CD4-positive, alpha-beta T cell treated with Interleukin-1 beta for 1 hour (primary cell): ENCODE measurements at places on chromosomes 1 and 21.

- DNase-seq = no peak
These were observed 36.3 kb downstream of the ARID4B start for GRCh38 chr1:235291599-235292091.

GRCh38 chr1:156807627-156808026 lies 9.0 kb downstream of the SH2D2A start:
- DNase-seq = no peak

GRCh38 chr1:52834798-52835197 lies 7.8 kb upstream of the ZYG11A start:
- DNase-seq = no peak

DNA sequence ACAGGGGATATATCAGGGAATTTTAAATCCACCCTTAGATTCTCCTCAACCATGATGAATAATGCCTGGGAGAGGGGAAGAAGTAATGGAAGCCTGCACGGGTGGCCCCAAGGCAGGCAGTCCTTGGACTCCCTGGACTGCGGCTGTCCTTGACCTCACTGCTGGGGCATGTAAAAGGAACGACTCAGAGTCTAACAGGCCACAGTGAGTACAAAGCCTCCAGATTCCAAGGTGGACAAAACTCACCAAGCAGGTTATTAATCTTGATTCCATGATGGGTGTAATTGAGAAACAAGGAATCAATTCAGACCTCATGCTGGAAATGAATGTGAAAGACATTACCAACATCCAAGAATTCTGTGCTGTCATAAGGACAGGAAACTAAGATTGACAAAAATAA lies 13.0 kb upstream of the ARHGAP29 start:
- no peak for DNase-seq

GRCh38 chr1:42822800-42823392 lies 5.7 kb upstream of the SVBP start:
- no peak for DNase-seq

DNA sequence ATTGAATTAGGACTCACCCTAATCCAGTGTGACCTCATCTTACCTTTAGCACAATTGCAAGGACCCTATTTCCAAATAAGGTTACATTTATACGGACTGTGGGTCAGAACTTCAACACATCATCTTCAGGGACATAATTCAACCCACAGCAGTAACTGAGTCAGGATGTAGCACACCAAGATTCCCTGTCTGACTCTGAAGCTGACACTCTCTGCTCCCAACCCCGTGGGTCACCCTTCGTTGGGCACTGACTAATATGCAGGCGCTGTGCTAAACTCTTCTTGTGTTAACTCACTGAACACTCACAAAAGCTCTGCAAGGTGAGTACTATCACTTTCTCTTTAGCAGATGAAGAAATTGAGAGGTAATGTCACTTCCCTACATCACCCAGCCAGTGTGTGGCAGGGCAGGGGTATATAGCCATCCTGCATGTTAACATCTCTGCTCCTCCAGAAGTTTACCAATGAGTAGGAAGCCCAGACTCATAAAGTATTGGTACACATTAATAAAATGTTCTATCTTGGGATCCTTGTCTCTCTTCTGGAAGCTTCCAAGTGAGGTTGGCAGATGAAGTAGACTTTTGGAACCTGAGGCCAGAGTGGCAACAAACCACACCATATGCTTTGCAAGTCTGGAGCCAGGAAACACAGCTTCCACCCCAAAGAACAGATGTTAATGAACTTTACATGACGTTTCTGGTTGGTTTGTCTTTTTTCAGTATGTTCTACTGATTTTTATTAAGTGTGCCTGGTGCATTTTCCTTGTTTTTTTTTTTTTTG lies 139.2 kb upstream of the KLHDC7A start:
- no peak for DNase-seq

DNA sequence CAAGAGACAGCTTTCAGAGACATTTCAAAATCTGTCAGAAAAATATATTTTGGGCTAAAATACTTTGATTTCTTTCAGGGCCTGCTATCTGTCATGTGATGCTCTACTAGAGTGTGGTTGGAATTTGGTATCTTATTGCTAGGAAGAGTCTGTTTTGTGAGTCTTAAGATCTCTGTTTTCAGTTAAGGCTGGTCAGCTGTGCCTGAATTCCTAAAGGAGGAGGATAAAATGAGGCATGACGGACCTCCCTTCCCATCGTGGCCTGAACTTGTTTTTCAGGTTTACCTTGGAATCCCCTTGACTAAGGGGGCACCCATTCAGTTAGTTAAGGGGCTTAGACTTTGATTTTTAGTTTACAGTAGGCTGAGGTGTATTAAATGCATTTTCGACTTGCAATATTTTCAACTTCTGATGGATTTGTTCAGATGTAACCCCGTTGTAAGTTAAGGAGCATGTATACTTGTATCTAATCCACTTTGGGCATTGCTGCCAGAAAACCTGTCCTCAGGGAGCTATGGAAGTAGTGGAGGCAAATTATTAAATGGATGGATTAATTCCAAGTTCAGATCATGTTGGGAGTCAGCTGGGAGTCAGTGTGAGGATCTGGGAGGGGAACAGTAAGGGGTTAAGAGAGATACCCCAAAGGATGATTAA lies 18.3 kb downstream of the CAPN2 start:
- DNase-seq = no peak

DNA sequence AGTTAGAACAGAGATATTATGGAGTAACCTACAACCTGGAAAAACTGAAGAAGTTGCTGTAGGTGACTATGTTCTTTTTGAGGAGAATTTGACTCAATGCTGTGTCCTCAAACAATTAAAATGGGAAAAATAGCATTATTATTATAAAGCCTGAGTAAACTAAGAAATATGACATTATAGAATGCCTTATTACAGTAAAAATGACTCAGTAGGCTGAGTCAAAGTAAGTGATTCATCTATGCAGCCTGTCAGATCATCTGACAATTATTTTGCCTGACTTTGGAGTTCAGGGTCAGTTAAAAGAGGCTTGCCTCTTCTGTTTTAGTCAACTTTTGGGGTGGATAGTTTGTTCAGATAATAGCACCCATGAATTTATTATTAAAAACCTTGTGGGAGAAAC lies 150.8 kb upstream of the PTGFR start:
- no peak for DNase-seq

- no peak for DNase-seq
These were observed 24.1 kb downstream of the KCNJ15 start for GRCh38 chr21:38280867-38281266.

DNA sequence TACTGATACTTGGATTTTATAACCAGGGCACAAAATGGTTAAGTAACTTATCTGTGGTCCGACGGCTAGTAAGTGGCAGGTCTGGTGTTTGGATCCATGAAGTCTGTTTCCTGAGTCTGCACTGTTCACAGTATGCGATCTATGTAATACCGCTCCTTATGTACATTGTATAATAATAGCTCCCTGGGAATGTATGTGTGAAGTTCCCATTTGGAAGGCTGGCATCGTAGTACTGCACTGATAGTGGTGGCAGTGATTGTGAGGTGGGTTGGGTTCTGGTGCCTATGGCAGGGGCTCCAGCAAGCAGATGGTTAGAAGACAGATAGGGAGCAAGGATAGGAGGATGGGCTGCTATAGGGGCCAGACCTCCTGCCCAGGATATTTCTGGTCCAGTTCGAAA lies 25.3 kb downstream of the ITSN1 start:
- no peak for DNase-seq

GRCh38 chr1:1285102-1285571 lies 4.9 kb downstream of the SCNN1D start:
- no peak for DNase-seq

DNA sequence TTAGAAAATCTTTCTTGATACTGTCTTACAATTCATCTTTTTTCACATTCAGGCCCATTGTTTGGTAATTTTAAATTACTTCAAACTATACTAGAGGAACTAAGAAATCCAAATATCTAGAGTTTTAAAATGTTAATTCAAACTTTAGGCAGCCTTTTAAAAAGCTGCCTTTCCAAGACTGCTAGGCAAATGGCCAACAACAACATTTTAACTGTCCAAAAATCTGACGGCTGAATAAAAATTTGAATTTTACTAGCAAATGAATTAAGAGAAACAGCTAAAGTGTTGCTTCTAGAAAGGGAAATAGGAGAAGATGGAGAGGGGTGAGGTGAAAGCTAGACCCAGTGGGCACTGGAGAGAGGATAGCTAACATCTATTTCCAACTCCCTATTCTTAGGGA lies 17.2 kb downstream of the DPYD start:
- DNase-seq = no peak
